ENCODE measurements at places on chromosomes 11 and 22.

DNA sequence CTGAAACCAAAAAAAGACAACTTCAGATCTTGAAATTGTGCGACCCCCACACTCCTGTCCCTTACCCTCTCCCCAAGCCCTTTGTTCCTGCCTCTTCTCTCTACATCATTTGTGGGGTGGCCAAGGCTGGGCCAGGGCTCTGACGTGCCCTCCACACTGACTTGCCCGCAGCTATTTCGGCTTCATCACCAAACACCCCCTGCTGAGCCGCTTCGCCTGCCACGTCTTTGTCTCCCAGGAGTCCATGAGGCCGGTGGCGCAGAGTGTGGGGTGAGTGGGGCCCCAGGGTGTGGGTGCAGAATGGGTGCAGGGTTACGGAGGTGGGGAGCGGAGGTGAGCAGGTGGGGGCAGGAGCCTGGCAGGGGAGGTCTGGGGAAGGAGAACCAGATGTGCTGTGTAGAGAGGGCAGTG lies 9.5 kb downstream of the MAPK8IP2 start:
- no peak for DNase-seq

DNA sequence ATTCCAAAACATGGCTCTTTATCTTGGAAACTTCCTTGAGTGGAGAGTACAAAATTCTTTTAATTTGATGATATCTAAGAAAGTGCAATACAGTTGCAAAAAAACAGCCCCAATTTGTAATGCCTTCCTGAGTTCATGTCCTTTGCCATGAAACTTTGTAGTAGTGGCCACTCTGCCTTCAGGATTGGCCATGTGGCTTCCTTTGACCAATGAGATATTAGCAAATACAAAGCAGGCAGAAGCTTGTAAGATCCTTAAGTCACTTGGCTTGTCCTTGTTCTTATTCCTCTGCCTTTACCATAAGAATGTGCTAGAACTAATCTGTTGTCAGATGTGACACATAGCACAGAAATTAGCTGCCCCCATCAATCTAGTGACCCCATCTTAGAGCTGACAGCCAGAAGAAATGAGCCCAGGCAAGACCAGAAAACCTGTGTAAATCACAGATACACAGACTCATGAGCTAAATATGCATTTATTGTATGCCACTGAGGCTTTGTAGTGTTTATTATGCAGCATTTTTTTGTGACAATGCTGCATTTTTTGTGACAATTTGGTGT lies 29.8 kb upstream of the BLID start:
- no peak for DNase-seq

GRCh38 chr22:36027579-36027934 lies 1.1 kb downstream of the RBFOX2 start:
- DNase-seq, result no peak

GRCh38 chr11:64661146-64661545 lies 61.9 kb downstream of the NRXN2 start:
- DNase-seq, result peak; percentile 92

DNA sequence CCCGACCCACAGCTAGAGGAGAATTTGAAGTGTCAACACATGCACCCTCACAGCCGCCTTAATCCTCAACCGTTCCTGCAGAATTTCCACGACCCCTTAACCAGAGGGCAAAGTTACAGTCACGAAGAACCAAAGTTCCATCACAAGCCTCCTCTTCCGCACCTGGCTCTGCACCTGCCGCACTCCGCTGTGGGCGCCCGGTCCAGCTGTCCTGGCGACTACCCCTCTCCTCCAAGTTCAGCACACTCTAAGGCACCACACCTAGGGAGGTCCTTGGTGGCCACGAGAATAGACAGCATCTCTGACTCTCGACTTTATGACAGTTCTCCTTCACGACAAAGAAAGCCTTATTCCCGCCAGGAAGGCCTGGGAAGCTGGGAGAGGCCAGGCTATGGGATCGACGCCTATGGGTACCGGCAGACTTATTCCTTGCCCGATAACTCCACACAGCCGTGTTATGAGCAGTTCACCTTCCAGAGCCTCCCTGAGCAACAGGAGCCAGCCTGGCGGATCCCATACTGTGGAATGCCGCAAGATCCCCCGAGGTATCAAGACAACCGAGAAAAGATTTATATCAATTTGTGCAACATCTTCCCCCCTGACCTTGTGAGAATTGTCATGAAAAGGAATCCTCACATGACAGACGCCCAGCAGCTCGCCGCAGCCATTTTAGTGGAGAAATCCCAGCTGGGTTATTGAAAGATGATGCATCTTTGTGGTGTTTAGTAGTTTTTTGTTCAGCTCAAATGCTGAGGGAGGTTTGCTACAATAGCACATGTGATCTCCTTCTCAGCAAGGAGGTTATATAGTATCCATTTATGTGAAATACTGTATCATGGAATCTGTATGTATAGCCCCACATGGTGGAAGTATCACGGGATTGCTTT lies 72.1 kb downstream of the ZC3H12C start:
- no peak for DNase-seq

DNA sequence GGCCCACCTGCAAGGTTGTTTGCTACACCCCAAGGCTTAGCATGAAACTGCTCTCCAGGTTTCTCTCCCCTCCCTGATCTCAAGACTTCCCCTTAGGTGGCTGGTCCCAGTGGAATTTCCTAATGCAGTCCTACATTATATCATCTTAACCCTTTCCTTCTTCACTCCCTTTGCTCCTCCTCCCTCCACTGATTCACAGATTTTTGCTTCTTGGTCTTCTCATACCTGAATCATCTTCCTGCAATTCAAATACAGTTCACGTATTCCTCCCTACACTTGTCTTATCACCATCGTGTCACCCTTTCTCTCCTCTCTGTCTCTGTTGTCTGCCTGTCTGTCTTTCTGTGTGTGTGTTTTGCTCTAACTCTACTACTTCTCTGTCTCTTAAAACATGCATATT lies 17.0 kb downstream of the MMP10 start:
- no peak for DNase-seq

DNA sequence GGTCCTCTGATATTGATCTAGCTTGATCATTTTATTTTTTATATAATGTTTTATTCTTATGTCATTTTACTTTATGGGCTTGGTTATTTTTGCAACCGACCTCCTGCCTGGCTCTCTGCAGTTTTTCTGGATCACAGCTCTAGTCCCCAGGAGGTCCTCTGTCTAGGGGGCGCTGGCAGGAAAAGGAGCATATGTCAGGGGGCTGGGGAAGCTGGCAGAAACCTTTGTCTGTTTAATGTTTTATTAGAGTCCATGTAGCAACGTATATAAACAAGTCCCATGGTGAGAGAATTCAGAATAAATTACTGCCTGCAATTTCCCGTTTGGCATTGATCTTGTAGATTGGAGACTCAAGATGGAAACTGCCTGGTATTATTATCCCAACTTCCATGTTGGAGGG lies 133.5 kb upstream of the ZBED5 start:
- no peak for DNase-seq

GRCh38 chr11:124402326-124402922 lies 3.6 kb upstream of the OR8B3 start:
- DNase-seq, result peak; percentile 71

- no peak for DNase-seq
Measured at GRCh38 chr22:36198536-36198935, 3.1 kb downstream of the APOL4 start.

- DNase-seq, result no peak
Measured at GRCh38 chr22:40241200-40241763, 63.6 kb downstream of the TNRC6B start.

- DNase-seq, result no peak
Measured at GRCh38 chr22:49638788-49639187, 188.9 kb downstream of the BRD1 start.

DNA sequence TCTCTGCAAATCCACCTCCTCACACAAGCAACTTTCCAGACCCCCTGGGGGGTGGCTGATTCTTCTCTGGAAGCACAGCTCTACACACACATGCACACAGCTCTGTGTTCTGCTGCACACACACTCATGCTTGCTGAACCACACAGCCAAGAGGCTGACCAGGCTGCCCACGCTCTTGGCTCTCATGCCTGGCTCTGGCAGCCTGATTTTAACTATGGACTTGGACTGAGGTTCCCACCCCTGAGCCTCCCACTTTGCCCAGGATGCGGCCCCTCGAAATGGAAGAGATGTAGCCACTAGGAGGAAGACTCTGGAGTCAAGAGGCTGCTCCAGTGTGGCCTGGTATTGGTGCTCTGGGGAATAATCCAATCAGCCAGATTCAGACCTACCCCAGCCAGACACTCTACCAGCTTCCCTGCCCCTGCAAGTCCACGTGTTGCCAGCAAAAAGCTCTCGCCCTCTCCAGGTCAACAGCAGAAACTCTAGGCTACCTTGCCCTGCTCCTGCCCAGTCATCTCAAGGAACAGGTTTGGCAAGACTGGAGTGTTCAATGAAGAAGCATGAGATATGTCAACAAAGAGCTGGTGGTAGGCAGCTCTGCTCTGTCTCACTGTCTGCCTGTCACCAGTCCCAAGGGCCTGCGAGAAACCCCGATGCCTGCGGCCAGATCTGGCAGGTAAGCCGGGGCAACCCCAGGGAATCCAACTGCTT lies 8.8 kb upstream of the CASTOR1 start:
- DNase-seq, result no peak

DNA sequence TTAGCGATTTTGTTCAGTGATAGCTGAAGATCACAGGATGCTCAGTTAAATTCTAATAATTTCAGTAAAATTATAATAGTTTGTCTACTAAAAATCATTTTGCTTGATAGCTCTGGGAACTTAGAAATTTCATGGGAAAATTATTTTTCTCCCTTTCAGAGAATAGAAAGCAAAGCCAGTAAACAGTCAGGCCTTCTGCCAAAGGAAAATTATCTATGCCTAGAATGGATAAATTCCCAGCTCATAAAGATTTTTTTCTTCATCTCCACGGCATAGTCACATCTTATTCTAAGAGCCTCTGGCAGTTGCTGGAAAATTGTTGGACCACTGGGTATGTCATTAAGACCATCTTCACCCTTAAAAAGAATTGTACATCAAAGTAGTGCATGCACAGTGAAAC lies 169.6 kb upstream of the ANO3 start:
- no peak for DNase-seq

DNA sequence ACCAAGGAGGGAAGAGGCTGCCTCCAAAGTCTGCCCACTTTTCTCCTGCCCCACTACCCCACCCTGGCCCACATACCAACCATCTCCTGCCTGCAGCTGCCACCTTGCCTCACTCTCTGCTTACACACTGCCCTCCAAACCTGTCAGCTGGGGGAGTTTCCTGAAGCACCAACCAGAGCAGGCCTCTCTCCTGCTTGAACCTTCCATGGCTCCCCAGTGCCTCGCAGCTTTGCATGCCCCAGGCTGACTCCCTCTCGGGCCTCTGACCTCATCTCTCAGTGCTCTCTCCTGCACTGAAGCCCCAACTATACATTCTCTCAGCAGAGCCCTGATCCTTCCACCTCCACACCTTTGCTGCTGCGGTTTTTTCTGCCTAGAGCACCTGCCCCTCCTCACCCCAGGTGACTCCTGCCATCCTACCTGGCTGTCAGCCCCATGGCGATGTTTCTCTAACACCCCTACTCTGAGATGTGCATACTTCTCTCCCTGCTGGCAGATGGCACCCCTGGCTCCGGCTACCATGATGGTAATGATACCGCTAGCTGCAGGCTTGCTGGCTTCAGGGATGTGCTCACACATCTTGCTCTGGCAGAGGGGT lies 43.5 kb downstream of the MN1 start:
- no peak for DNase-seq

GRCh38 chr11:67240576-67241389 lies 25.5 kb upstream of the GRK2 start:
- peak; percentile 79 for DNase-seq

DNA sequence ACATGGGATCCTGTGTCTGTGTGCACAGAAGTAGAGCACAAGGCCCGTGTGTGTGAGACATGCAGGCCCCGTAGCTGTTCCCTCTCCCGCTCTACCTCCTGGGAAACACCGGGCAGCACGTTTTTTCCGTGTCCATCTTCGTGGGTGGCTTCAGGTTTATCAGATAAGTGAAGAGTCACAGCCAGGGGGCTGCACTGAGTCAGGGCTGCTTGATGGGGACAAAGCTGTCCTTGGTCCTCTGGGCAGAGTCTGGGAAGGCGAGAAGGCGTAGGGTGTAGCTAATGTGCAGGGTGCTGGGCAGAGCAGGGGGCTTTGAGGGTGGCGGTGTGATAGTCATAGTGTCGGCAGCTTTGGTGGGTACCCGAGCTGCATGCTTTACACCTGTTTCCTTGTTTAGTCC lies 23.7 kb downstream of the INCENP start:
- no peak for DNase-seq

DNA sequence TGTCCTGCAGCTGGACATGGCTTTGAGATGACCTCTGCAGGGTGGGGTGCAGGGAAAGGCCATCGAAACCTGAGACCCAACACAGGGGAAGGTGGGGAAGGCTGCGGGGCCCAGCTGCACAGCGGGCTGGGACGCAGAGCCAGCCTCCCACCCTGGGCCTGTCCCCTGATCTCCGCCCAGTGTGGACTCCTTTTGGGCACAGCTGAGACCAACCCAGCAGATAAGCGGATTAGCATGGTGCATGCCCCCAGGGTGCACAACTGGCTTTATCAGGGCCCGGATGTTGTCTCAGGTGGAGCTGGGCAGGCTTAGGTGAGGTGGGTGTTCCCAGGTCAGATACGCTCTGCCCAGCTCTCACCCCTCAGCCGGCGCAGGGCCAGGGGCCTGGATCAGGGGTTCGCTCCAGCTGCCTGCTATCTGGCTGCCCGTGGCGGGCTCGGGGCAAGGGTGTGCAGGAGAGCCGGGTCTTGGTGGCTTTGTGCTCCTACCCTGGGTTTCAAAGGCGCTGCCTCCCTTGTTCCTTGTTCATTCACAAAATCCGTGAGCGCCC lies 28.1 kb upstream of the MUC5AC start:
- DNase-seq, result no peak

GRCh38 chr22:36741204-36741793 lies 34.6 kb downstream of the IFT27 start:
- DNase-seq, result no peak

DNA sequence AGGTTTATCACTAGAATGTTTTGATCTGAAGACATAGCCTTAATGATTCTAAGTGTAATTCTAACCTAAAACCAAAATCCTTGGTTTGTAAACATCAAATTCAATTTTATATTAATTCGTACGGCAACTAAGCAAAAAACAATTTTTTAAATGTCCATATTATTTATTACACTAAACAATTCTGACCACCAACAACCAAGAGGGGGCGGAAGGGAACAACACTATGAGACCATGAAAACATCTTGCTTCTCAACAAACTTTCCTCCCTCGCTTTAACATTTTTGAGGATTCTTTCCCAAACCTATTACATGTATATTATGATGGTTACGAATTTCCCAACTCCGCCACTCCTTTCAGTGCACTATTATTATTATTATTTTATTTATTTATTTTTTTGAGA lies 6.5 kb upstream of the UCP2 start:
- no peak for DNase-seq

- no peak for DNase-seq
Measured at GRCh38 chr22:47195484-47196165, 433.2 kb downstream of the TBC1D22A start.

GRCh38 chr11:79062814-79063762 lies 377.7 kb downstream of the TENM4 start:
- no peak for DNase-seq
